ENCODE measurements at places on chromosomes 7 and 10.

- DNase-seq, result no peak
Measured at GRCh38 chr7:85776691-85777345, 590.0 kb upstream of the SEMA3D start.

GRCh38 chr10:12701696-12702095, 299.8 kb downstream of the CCDC3 start:
- DNase-seq, result no peak

DNA sequence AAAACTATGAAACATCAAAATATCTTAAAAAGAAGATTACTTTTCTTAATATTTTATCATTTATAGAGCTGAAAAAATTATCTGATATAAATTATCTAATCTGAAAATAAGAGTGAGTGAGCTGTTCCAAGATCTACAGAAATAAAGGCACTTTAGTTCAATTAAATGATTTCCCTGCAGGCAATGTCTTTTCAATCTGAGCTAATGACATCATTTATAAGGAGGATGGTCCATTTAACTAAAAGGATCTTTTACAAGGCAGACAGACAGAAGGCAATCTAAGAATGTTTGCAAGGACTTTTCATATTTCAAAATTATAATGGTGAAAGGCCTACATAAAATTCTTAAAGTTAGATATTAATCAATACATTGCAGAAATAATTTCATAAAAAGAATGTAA, 71.8 kb downstream of the SKAP2 start:
- no peak for DNase-seq

GRCh38 chr7:68706291-68706690, 892.0 kb upstream of the AUTS2 start:
- no peak for DNase-seq

GRCh38 chr10:124674768-124675222, 69.4 kb downstream of the FAM53B start:
- no peak for DNase-seq

DNA sequence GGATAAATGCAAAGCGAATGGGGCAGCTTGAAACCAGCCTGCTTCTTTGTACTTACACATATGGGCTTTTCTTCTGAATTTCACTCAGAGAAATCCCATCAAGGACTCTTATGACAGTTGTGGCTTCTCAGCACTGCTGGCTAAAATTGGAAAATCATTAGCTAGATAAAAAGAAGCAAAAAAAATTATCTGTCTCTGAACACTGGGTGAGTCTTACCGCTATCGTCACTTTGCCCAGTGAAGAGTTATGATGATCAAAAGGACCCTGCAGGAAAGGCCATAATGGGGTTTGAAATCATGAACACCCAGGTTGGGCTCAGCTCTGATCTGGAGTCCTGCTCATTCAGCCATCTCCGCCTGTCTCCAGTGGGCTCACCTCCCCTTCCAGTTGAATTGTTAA, 34.3 kb downstream of the AOAH start:
- DNase-seq, result no peak

- no peak for DNase-seq
Measured at GRCh38 chr7:95213809-95214492, 110.4 kb downstream of the PON1 start.

DNA sequence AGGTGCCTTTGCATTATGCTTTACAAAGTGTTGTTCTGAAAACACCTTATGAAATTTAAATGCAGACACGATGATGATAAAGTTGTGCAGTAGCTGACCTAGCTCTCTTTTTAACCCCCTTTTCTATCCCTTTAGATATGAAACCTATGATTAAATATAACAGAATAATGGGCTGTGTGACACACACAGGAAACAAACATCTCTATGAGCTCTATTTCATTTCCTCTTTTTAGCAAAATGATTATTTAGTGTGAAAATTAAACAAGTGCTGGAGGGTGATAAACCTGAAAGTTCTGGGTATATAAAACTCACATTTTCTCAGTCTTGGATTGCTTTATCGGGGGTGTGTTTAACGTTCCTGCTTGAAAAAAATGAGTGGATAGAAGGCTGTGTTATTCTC, 1310.5 kb upstream of the CELF2 start:
- DNase-seq, result no peak

GRCh38 chr10:113027574-113028455, 77.8 kb downstream of the TCF7L2 start:
- no peak for DNase-seq

DNA sequence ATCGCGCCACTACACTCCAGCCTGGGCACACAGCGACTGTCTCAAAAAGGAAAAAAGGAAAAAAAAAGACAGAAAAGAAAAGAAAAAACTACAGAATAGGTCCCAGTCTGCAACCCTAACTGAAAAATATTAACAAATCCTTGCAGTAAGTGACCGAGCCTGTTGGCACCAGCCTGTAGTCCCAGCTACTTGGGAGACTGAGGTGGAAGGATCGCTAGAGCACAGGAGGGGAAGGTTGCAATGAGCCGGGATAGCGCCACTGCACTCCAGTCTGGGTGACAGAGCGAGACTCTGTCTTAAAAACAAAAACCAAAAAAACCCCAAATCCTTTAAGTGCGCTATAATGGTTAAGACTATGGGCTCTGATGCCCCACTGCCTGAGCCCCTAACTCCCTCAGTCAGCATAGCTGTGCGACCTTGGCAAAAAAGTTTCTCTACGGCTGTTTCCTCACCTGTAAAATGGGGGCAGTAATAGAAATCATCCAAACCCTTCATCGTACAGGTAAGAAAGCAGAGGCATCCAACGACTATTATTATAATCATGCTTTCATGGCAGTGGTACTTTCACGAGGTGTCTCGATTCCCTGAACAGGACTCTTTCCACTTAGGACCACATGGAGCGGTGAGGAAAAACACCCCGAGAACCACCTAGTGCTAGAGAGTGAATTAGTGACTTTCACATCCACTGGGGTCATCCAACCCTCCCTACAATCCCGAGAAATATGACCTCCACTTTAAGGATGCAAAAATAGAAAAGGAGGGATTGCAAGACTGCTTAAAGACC, 755 bp downstream of the TOMM7 start:
- no peak for DNase-seq

- no peak for DNase-seq
Measured at GRCh38 chr7:35258868-35259522, 5.1 kb upstream of the TBX20 start.

DNA sequence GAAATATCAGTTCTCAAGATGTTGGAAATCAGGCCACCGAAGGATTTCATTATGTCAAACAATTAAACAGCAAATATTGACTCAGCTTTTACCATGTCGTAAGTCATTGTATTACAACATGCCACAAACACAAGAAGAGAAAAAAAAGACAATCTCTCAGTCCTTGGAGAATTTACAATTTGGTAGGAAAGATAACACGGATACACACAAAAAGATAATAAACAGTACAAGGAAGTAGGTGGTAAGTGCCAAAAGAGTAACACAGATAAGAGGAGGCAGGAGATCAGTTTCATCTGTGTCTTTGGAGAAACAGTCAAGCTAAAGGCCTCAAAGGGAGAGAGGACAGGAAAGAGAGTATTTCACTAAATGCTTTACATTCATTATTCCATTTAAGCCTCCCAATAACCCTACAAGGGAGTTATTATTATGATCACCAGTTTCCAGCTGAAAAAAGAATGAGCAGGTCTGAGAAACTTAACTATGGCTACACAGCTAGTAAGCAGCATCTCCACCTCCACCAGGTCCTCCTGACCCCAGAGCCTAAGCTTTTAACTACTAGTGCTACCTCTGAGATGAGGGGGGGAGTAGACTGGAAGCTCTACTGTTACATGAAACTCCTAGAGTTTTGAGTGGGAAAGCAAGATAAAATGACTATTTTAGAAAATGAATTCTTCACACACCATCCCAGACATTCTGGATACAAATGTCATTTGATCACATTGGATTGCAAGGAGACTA, 13.9 kb upstream of the DNAJC1 start:
- no peak for DNase-seq

DNA sequence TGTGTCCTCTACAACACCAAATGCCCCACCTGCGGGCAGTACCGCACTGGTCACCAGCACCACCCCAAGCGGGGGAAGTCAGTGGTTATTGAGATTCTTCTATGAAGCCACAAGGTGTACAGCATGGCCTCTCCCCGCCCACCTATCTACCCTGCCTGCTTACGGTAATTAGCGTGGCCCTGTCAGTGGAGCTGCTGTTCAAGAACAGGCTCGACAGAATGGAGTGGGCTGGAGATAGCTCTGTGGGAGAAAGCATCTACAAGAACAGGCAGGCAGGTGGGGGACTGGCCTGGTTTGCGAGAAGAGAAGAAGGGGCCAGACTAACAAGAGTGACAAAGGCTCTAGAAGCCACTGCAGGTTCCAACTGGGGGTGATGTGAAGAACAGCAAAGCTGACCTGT, 108.3 kb downstream of the RNF216 start:
- DNase-seq, result no peak

DNA sequence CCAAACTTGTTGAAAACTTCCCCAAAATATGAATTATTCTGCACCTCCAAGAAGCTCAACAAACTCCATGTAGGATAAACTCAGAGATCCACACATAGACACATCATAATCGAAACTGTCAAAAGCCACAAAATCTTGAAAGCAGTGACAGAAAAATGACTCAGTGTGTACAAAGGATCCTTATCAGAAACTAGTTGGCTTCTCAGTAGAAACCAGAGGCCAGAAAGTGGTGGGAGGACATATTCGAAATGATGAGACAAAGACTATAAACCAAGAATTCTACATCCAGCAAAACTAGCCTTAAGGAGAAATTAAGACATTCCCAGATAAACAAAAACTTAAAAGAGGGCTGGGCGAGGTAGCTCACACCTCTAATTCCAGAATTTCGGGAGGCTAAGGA, 38.5 kb downstream of the MCMBP start:
- DNase-seq, result no peak

DNA sequence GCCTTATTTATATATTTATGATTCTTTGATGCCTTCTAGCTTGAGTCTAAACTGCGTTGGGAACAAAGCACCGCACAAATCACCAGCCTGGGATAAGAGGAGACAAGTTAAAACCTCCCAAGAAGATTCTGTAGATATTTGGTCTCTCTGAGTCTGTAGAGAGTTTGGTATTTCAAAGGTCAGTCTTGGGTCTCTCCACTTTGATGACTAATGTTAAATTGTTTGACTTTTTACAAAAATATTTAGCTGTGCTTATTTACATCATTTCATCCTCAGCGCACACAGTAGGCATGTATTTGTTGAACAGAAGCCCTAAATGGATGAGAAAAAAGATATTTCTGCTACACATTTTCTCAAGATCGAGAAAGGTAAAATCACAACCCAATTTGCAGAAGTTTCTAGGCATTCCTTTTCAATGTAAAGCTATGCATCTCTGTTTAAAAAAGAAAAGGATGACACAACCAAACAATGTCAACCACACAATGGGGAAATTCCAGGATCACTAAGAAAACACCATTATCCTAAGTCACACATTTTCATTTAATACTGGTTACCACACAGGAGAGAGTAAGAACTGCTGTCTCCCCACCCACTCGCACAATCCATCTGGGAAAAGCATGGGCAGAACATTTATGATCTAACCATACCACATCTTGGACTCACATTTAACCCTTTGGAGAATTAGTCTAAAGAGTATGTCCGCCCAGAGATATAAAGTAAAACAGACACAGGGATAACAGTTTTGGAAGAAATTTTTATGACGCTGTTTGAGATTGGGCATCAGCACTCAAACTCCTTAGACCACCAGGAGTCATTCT, 4.4 kb downstream of the CDK6 start:
- DNase-seq, result no peak

DNA sequence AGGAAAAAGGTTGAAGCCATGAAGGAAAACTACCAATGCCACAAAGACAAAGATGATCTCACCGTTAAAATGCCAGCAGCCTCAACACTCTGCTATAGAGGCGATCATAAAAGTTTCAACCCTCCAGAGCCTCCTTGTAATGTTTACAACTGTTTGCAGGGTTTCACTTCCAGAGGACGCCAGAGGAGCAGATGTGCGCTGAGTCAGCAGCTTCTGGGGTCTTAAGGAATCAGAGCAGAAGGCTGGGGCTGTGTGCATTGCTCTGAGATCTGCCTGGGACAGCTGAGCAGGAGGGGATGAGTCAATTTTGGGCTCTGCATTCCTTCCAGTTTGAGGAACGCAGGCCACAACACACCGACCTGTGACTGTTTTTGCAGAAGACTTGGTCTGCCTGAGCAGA, 98.3 kb downstream of the TMEM130 start:
- no peak for DNase-seq
